ENCODE measurements at places on chromosomes 11 and 22.

GRCh38 chr11:126307706-126308105 is 3.8 kb downstream of the DCPS start:
- DNase-seq = no peak

DNA sequence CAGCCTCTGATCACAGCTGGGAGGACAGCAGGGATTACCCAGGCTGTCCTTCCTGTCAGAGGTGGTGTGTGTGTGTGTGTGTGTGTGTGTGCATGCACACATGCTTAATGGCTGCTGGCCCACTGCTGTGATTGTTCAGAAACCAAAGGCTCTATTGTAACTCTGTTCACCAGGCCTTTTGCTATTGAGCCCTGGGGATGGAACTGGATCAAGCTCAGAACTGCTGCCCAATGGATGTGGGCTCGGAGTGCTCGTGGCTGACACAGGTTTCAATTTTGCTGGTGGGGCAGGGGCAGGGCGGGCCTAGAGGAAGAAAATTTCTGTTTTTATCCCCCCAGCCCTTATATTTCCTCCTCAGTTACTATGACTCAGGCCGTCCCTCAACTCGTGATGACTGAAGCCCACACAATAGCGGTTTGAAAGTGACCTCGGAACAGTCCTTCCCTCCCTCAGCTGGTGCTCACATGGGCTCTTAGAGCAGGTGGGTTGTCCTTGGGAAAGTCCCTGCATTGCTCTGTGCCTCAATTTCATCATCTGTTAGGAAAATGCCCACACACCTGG is 359.3 kb downstream of the TENM4 start:
- no peak for DNase-seq

- no peak for DNase-seq
Measured at GRCh38 chr22:46869831-46870441, 107.5 kb downstream of the TBC1D22A start.

GRCh38 chr11:32549611-32550187 is 33.9 kb upstream of the EIF3M start:
- no peak for DNase-seq

- DNase-seq = no peak
Measured at GRCh38 chr11:96470521-96470920, 80.7 kb downstream of the JRKL start.

GRCh38 chr22:31127181-31127772 is 4.5 kb downstream of the INPP5J start:
- DNase-seq = no peak

GRCh38 chr11:128336203-128336602 is 251.2 kb downstream of the ETS1 start:
- DNase-seq = no peak

GRCh38 chr11:114413958-114414357 is 13.5 kb downstream of the RBM7 start:
- DNase-seq = no peak

DNA sequence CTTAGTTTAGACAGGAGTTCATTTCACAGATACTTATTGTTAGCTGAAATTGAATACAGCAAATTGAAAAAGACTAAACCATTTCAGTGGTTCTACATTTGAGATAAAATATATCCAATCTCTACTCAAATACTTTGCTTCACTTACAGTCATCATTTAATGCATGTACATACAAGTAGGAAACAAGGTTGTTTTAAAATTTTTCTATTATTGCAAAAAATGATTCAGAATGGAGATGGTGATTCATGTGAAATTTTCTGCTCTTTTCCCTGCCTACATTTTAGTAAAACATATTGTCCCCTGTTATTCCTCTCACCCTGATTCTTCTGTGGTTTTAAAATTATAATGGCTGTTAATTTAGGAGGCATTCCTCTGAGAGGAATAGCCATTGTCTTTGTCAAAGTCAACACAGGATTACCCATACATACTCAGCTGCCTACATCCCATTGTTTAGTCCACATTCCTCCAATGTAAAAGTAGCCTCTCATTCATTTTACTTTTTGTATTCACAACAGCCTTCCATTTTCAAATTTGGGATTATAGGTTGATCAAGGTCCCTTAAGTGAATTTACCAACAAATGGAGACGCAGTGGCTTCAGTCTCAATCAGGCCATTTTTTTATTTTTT is 60.1 kb downstream of the TRPC6 start:
- DNase-seq = no peak

DNA sequence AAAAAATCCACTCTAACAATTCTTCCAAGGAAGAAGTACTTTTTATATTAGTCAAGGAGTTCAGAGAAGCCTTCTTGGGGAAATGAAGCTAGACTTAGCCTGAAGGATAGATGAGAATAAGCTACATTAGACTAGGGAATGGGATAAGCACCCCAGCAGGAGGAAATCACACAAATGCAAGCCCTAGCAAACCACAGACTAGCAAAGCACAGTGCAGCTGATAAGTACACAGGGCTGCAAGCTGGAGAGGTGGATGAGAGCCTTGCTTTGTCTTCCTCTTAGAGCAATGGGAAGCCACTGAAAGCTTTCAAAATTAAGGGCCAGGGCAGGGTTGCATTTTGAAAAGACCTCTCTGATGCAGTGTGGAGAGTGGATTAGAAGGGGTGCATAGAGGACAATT is 946.2 kb downstream of the LRRC4C start:
- DNase-seq = no peak

DNA sequence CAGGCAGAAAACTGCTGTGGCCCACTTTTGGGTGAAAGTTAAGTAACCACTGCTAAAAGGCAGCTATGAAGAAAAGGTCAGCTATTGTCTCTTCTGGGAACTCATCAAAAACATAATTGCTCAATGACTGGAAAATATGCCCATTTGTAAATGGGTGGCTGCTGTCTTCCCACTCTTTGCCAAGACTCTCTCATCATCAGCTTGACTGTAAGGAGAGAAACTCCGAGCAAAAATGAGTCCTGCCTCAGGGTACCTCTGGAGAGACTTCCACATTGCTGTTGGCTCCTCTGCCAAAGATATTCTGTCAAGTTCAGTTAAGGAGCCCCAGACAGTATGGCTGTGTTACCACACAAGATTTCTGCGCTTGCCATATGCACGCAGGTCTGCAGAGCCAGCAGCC is 138.7 kb downstream of the BBOX1 start:
- no peak for DNase-seq

DNA sequence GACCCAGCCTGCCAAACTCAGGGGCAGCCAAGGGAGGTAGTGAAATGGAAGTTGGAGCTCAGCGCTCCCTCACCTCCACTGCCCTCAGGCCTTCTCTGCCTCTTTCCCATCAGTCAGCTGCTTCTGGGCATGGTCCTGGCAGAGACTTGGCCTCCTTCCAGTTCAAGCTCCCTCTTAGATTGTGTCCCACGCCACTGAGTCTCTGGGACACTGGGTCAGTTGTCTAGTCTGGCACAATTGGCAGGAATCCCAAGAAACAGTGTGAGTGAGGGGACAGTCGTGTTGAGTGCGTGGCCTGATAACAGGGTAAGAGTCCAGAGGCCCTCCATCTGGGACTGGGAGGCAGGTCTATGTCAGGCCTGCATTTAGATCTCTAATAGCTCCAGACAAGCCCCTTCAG is 7.1 kb upstream of the SLC35E4 start:
- DNase-seq = no peak

DNA sequence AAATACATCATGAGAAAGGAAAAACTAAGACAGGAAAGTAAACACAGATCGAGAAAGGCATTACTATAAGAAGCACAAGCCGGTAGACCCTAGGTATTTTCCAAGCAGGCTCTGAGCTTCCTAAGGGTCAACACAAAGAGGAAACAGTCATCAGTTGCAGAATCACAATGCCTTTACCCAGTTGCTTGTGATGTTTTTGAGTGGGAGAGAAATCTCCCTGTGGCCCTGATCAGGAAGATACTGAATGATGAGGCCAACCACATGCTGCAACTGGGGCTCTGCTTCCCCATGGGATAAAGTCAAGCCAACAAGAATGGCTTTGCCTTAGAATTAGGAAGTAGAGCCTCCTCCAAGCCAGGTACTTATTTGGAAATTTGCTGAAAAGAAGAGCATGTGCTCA is 132.6 kb downstream of the MICAL2 start:
- no peak for DNase-seq

DNA sequence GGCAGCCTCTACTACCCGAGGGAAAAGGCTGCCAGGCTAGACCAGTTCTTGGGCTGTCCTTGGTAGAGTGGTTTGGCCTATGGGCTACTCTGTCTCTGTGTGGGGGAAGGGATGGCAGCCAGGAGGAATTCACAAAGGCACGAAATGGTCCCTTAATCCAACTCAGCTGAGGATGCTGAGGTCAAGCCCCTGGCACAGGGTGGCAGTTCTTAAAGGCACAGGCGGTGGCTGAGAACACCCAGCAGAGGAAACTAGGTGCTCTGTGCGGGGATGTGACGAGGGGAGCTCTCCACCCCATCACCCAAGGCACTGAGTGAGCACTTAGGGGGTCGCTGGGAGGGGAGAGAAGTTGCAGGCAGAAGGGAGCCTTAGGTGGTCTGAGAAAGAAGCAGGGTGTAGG is at the start of gene MFRP:
MFRP (minus strand) TSS at position 101 of the 400 bp plus-strand sequence. CDS start 192 bp downstream, outside the sequence.
- no peak for DNase-seq

DNA sequence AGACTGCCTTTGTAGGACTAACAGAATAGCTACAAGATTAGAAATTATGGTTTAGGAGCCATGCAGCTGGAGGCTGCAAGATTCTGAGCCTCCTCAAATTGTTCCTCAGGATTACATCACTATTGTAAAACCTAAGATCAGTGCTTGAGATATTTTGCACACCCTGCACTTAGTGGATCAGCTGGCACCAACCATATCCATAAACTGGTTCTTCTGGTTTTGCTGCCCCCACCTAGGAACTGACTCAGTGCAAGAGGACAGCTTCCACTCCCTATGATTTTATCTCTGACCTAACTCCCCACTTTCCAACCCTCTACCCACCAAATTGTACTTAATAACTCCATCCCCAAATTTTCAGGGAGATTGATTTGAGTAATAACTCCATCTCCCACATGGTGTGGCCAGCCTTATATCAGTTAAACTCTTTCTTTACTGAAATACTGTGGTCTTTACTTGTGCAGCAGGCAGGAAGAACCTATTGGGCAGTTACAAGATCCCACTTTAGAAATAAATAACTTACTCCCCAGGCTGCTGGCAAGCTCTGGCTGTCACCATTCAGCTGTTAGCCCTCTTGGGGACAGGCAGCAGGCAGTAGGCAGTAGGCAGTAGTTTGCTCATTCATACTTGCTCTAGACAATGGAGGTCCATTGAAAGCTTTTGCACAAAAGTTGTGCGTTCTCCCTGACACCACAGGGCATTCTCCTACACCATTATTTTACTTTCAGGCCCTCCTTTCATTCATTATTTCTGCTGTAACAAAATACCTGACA is 119.0 kb downstream of the SLC17A6 start:
- no peak for DNase-seq

GRCh38 chr11:84612645-84613044 is 1014.5 kb downstream of the DLG2 start:
- no peak for DNase-seq

DNA sequence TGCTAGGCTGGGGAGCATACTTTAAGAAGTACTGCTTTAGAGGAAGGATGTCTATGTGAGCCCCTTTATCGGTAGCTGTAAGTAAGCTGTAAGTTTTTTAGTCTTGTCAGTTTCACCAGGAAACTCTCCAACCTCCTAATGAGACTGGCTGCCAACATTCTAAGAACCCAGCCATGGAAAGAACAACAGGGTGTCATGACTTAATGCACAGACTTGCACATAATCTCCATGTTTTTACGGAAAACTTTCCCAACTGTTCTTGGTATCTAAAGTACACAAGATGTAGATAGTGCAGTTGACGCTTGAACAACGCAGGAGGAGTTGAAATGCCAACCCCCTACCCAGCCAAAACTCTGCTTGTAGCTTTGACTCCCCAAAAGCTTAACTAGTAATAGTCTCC is 9.0 kb downstream of the OR8A1 start:
- DNase-seq = no peak

DNA sequence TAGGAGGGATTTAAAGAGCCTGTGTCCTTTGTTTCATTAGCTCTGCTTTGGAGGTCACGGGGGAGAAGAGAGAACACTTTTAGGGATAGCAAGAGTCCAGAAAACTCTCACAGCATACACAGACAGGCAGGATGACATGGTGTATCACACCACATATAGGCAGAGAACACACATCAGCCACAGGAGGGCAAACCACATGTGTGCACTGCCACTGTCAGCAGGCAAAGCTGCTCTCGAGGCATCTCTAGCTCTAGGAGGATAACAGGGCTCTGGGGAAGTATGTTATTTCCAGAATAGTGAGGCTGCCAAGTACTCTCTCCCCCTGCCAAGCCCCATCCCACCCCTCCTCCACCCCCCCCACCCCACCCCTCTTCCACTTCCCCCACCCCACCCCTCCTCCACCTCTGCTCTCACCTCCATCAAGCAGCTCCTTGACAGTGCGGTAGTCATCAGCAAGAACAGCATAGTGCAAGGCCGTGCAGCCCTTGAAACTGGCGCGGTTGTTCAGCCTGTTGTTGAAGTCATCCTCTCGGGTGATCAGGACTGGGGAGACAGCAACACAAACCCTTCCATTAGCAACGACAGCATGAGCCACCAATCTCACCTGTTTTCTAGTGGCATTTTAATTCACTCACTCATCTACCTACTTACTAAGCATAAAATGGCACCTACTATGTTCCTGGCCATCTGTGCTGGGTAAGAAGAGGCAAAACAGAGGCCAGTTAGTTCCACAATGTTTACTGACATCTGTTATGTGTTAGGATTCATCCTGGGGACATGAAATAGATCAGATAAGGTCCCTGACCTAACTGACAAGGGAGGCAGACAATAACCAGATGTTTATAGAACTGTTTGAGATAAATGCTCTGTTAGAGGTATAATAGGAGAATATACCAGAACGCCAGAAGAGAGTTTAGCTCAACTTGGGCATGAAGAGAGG is 75.6 kb downstream of the CLPB start:
- no peak for DNase-seq

GRCh38 chr22:44703255-44703870 is 1.4 kb downstream of the PRR5 start:
- DNase-seq = no peak

DNA sequence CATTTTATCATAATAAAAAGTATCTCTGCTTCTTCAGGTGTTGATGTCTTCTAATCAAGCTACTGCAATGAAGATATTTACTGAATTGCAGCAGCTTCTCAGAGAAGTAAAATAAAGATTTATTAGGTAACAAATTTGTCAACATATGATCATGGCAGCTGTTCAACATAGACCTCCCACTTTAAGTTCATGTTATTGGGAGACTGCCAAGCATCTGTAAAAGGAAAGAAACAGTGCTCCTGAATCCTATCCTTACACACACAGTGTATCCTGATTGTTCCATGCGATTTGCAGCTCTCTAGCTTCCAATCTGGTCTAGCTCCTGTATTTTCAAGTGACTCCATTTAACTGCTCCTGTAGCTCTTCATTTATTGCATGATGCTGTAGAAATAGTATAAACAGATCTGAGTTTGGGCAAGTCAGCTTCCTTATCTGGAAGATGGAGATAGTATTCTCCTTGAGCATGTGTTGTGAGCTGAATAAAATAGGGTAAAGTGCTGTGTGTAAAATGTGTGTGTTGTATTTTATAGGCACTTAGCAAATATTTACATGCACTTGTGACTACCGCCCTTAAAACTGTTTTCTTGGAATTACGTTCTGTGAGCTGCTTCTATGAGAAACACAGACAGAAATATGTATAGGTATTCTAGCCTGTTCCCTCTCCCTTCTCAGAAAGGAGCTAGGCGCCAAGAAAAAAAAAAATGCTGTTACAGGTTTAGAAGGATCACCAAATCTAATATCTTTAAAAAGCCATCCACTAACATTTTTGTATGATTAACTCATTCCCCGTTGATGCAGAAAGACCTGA is 290.6 kb downstream of the JRKL start:
- DNase-seq = no peak
